ENCODE measurements at places on chromosomes 5 and 9.

DNA sequence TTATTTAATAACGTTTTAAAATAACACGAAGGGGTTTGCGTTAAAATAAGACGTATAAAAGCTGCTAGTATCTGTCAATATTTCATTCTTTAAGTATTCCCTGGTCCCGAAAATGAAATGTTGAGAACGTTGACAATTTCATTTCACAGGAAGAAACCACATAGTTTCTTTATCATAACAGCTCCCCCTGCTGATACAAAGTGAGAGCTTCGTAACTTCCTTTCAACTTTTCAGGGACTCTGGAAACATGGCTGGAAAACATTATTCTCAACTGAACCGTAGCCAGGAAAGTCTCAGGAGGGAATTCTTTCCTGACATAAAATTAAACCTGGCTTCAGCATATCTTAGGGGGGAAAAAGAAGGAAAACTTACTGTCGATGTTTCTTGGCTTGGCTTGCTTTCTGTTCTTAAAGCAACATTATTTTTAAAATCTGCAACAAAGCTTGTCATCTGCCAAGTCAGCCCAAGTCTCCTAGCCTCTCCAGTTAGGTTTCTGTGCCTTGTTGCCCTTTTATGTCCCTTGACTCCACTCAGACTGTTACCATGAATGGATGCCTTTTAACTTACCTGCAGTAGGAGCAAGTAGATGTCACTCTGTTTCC lies 122.9 kb upstream of the DAB2 start:
- DNase-seq = peak; percentile 76

DNA sequence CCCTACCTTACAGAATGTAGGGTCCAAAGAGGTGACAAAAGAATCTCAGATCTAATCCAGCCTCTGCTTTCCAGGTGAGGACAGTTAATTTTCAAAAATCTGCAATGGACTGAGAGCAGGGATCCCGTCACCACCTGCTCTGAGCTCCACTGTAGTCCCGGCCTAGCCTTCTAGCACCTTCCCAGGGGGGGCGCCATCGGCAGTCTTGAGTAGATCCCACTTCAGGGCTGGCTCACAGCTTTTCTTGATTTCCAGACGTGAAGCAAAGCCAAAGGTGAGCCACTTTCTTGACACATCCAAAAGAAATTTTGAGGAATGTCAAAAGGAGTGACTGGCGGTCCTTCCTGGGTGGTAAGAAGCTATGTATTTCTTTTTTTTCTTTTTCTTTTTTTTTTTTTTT lies 114.1 kb downstream of the SYK start:
- DNase-seq = peak; percentile 22

- DNase-seq = no peak
Observed at GRCh38 chr9:13035822-13036221, 243.7 kb downstream of the MPDZ start.

DNA sequence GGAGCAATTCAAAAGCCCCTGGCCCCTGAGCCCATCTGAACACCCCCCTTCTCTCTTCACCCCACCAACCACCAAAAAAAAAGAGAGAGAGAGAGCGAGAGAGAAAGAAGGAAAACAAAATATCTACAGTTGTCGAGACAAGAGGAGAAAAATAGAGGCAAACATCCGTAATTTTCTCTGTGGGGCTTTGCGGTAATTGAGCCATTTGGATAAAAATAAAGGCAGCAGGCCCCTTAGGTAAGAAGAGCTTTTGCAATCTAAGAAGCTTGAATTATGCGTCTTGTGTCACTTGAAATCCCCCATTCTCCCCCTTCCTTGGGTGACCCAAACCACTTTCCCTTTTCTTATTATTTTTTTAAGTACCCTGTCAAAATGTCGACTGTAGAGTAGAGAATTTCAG lies 35.5 kb upstream of the FUBP3 start:
- DNase-seq = no peak

DNA sequence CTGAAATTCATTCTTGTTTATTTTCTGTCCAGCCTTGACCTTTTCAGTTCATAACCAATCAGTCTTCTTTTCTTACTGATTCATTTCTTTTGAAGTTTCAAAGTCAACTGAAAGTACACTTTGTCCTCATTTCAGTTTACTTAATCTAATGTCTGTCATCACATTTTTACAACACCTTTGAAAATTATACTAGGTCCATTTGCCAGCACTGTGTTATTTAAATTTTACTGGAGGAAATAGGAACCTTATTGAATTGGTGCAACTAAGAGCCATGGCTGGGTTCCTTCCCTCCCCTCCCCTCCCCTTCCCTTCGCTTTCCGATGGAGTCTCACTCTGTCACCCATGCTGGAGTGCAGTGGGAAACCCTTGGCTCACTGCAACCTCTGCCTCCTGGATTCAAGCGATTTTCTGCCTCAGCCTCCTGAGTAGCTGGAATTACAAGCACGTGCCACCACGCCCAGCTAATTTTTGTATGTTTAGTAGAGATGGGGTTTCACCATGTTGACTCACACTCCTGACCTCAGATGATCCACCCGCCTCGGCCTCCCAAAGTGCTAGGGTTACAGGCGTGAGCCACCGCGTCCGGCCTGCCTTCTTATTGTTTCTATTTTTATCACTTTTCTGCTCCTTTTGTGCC lies 6.3 kb downstream of the RMI1 start:
- DNase-seq = peak; percentile 61

GRCh38 chr5:91146905-91147600 lies 236.1 kb downstream of the ARRDC3 start:
- peak; percentile 58 for DNase-seq

DNA sequence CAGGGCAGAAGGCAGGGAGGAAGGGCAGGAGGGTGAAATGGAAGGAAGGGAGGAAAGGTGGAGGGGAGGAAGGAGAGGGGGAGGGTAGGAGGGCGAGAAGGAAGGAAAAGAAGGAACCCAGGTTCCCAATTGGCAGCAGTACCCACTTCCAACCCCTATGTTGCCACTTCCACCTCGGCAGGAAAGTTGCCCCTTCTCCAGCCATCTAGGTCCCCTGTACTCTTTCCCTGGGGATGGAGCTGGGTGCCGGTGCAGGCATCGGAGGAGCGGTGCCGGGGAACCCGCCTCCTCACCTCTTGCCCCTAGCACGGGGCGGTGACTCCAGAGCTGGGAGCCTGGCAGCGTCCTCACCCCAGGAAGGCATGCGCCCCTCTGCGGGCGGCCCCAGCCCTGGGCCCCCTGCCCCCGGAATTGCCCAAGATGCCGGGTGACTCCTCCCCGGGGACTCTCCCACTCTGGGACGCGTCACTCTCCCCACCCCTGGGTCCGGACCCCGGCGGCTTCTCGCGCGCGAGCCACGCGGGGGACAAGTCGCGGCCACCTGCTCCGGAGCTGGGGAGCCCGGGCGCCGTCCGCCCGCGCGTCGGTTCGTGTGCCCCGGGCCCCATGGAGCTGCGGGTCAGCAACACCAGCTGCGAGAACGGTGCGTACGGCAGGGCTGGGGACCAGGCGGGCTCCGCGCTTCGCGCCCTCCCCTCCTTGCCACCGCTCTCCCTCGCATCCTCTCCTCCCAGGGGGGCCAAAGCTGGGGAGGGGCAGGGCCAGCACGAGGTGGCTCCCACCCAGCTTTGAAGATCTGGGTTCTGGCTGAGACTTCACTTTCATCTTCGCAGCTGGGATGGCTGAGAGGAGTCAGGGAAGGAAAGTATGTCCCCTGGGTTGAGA lies at the start of gene NIPAL4:
Gene NIPAL4 (plus strand): TSS at position 499 of the 885 bp plus-strand sequence. CDS start 108 bp downstream, at position 607.
- DNase-seq = peak; percentile 50

DNA sequence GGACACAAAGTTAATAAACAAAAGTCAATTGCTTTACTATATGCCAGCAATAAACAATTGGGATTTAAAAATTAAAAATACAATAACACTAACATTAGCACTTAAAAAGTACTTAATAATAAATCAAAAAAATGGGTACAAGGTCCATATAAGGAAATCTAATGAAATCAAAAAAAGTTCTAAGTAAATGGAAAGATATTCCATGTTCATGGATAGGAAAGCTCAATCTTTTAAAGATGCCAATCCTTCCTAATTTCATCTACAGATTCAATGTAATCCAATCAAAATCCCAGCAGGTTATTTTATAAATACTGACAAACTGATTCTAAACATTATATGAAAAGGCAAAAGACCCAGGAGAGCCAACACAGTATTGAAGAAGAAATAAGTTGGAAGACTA lies 41.9 kb downstream of the BTNL9 start:
- no peak for DNase-seq
